ENCODE measurements at places on chromosomes 1 and 21.

GRCh38 chr1:63971557-63971956, 197.7 kb downstream of the ROR1 start:
- no peak for DNase-seq

GRCh38 chr1:48869116-48869893, 92.6 kb upstream of the BEND5 start:
- no peak for DNase-seq

DNA sequence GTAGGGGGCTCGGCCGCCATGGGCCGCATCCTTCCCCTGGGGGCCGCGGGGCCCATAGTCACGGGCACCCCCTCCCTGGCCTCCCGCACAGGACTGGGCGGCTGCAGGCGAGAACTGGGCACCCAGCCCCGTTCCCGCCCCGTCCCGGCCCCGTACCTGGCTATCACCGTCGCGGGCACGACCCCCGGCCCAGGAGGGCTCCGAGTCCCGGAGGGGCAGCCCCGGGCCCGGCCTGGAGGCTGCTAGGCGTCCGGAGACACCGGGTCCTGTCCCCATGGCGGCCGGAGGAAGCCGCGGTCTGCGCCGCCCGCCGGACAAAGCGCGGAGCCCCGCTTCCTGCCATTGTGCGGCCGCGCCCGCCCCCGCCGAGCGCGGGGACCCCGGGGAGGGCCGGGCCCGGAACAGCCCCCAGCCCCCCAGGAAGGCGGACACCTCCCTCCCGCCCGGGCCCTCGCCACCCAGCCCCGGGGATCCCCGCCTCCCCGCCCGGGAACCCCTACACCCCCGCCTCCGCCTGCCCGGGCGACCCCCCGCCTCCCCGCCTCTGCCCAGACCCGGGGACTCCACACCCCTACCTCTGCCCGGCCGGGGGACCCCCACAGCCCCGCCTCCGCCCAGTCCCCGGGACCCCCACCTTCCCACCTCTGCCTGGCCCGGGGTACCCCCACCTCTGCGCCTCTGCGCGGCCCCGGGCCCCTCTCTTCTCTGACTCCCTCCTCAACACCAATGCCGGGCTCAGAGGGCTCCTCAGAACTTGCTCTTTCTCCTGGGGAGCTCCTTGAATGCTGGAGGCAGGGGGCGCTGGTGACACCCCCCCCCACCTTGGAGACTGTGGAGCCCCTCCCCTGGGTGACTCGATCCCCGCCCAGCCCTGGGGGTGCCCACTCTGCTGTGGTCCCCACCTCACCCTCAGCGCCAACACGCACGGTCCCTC, 6.0 kb downstream of the PLEKHG5 start:
- DNase-seq, result no peak

- DNase-seq, result no peak
Observed at GRCh38 chr1:64912191-64912590, 54.2 kb downstream of the JAK1 start.

DNA sequence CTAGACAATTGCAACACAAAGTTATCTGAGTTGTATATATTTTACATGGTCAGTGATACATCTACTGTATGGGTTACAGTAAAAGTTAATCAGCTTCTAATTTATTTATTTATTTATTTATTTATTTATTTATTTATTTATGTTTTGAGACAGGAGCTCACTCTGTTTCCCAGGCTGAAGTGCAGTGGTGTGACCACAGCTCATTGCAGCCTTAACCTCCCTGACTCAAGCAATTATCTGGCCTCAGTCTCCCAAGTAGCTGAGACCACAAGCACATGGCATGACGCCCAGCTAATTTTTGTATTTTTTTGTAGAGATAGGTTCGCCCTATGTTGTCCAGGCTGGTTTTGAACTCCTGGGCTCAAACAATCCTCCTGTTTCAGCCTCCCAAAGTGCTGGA, 241.6 kb downstream of the PTPRC start:
- no peak for DNase-seq

- DNase-seq, result no peak
Observed at GRCh38 chr1:85278853-85279314, 2.5 kb upstream of the BCL10 start.

DNA sequence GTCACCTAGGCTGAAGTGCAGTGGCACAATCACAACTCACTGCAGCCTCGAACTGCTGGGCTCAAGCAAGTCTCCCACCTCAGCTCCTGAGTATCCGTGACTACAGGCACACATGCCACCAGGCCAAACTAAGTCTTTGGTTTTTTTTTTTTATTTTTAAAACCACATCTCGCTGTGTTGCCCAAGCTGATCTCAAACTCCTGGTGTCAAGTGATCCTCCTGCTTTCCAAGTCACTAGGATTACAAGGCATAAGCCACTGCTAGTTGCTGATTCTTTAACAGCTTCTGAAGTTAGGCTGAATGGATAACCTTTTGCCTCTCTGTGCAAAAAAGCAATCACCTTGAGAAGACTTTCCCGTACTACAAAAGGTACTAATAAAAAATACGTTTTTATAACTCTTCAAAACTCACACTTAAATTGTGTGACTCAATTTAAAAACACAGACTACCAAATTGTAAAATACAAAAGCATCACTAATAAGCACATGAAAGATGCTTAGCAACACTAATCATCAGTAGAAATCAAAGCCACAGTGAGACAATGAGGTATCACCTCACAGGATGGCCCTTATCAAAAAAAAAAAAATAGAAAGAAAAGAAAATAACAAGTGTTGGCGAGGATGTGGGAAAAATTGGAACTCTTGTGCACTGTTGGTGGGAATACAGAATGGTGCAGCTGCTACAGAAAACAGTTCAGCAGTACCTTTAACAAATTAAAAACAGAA, 40.3 kb downstream of the PTPN14 start:
- DNase-seq, result no peak

GRCh38 chr1:18711536-18712251, 81.0 kb downstream of the PAX7 start:
- DNase-seq, result no peak

GRCh38 chr1:94679332-94680038, 137.9 kb upstream of the F3 start:
- DNase-seq, result no peak

GRCh38 chr1:23742670-23743286, 493 bp upstream of the ELOA start:
- DNase-seq, result no peak

DNA sequence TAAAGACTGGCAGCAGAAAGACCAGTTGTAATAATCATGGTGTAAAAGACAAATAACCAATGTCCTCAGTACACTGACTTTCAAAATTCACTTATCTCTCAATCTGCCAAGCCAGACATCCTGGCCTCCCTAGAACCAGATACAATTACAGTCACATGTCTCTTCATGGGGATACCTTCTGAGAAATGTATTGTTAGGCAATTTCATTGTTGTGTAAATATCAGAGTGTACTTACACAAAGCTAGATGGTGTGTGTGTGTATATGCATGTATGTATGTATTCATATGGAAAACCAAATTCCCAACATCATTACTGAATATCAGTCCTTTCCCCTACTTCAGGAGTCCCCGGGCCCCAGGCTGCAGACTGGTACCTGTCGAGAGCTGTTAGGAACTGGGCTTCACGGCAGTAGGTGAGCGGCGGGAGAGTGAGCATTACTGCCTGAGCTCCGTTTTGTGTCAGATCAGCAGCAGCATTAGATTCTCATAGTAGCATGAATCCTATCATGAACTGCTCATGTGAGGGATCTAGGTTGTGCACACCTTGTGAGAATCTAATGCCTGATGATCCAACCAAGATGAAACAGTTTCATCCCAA, 65.3 kb upstream of the ZNF326 start:
- no peak for DNase-seq

Data from omental fat pad (tissue), 4 donors.